CD14-positive monocyte (primary cell): ENCODE measurements at places on chromosomes 6 and 20. TPM values are rescaled to one million over a fixed set of nuclear protein-coding genes. Genes with fewer than 3 reads are reported as not detected.

DNA sequence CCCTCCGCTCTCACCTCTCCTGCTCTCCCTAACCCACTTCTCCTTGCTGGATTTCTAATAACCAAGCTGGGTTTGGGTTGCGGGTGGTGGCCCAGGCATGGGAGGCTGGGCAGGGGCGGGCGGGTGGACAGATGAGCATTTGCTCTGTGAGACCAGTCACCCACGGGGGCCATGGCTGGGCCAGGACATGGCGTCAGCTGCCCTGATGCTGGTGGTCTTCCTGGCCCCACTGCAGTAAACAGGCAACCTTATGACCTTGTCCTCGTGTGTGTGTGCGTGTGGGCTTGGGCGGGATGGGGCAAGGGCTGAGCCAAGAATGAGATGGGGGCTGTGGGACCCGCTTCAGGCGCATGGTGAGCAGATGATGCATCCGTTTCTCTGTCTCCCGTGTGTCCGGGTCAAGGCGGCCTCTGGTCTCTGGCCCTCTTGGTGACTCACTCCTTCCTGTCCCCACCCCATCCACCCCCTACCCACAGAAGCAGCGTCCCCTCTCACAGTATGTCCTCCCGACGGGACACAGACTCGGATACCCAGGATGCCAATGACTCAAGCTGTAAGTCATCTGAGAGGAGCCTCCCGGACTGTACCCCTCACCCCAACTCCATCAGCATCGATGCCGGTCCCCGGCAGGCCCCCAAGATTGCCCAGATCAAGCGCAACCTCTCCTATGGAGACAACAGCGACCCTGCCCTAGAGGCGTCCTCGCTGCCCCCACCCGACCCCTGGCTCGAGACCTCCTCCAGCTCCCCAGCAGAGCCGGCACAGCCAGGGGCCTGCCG is 41.4 kb upstream of the MYL9 start:
- peaks cover 84% of the 10 kb centered on the region for H3K36me3 ChIP-seq
- H3K27ac ChIP-seq = no peak overlapping the region
- H3K27me3 ChIP-seq = no peaks in the 10 kb centered on the region
- no peak for DNase-seq

- DNase-seq = no peak
- no peaks in the 10 kb centered on the region for H3K27me3 ChIP-seq
- no peak overlapping the region for H3K4me3 ChIP-seq
- H3K36me3 ChIP-seq = no peaks in the 10 kb centered on the region
- H3K27ac ChIP-seq = no peak overlapping the region
These were observed 86.2 kb downstream of the CDS2 start for GRCh38 chr20:5212907-5213487.

GRCh38 chr20:38238829-38239228 is 21.7 kb downstream of the KIAA1755 start:
- H3K27ac ChIP-seq = no peak overlapping the region
- no peak overlapping the region for H3K4me3 ChIP-seq
- DNase-seq = no peak
- no peaks in the 10 kb centered on the region for H3K36me3 ChIP-seq

DNA sequence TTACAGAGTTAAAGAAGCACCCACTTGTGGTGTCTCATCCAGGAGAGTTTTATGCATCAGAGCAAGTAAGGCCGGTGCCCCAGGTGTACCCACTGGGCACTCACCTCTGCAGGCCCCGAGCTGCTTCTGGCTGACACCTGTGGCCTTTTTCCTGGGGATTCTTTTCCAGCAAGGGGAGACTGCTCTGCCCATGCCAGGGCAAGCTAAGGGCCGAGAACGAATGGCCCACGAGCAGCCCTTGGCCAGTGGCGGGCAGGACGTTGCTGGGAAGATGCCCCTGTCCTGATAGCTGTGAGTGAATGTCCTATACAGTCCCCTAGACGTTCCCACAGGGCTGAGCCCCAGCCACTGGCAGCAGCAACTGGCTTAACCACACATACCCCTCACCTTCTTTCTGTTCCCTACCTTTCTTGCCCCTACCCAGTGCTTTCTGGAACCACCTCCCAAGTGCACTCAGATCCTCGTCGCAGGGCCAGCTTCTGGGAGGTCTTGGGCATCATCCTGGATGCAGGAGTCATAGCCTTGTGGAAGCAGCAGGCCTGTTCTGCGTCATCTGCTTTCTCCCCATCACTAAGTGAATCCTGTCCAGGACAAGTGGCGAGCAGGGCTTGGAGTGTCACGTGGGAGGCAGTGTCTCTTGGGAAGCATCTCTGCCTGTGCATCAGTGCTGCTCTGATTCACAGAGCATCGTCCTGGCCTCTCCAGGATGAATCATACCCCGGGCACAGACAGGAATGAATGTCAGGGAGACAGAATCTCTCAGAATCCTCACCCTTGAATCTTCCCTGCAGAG is 32.5 kb downstream of the SYNDIG1 start:
- H3K27ac ChIP-seq = no peak overlapping the region
- H3K4me1 ChIP-seq = no peaks in the 10 kb centered on the region
- H3K4me3 ChIP-seq = no peak overlapping the region
- H3K36me3 ChIP-seq = no peaks in the 10 kb centered on the region
- no peak for DNase-seq
- no peaks in the 10 kb centered on the region for H3K27me3 ChIP-seq

- H3K27ac ChIP-seq = no peak overlapping the region
- DNase-seq = no peak
- H3K4me1 ChIP-seq = peaks cover 50% of the 10 kb centered on the region
- H3K36me3 ChIP-seq = peaks cover 48% of the 10 kb centered on the region
These were observed 2.2 kb downstream of the ZNFX1 start for GRCh38 chr20:49275636-49276035.

- H3K36me3 ChIP-seq = peaks cover 6% of the 10 kb centered on the region
- H3K27ac ChIP-seq = no peak overlapping the region
- no peak overlapping the region for H3K4me3 ChIP-seq
- DNase-seq = no peak
These were observed 55.2 kb downstream of the PIGU start for GRCh38 chr20:34621383-34622367.

- DNase-seq = no peak
- H3K36me3 ChIP-seq = peaks cover 9% of the 10 kb centered on the region
- no peaks in the 10 kb centered on the region for H3K27me3 ChIP-seq
- H3K4me1 ChIP-seq = no peaks in the 10 kb centered on the region
- no peak overlapping the region for H3K27ac ChIP-seq
These were observed 111.2 kb upstream of the SIM1 start for GRCh38 chr6:100575921-100576320.

Gene GSTA3
- not detected for polyA plus RNA-seq

Gene AHCY
- 41.1 and 50.3 TPM in 2 replicates for polyA plus RNA-seq

Gene SCGN
- not detected for polyA plus RNA-seq
